ENCODE measurements at places on chromosomes 1 and 21. TPM values are rescaled to one million over a fixed set of nuclear protein-coding genes. Genes with fewer than 3 reads are reported as not detected.

CDK18 gene
- total RNA-seq, result 15.7 TPM

PCNX2 gene
- total RNA-seq, result 24.5 TPM

LCK gene
- total RNA-seq, result not detected

DNA sequence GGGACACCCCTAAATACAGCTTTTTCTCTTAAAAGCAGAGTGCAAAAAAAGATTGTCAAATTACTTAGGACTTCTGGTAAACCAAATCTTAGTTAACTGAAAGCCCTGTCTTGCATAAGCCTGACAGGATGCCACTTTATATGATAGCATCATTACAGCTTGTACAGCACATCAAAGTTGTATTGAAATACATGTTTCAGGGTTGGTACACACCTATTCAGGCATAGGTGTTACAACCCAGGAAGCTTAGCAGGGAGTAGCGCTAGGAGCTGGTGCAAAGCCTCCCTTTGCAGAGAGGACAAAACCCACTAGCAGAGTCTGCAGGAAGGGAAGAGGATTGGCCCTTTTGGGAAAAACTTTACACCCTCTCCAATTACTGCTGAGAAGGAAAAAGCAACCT, 258.9 kb upstream of the SGIP1 start:
- no peak for DNase-seq

CFAP74 gene
- total RNA-seq, result not detected

Data from astrocyte (in vitro differentiated cells and primary cell).